ENCODE measurements at places on chromosomes 2 and 18.

DNA sequence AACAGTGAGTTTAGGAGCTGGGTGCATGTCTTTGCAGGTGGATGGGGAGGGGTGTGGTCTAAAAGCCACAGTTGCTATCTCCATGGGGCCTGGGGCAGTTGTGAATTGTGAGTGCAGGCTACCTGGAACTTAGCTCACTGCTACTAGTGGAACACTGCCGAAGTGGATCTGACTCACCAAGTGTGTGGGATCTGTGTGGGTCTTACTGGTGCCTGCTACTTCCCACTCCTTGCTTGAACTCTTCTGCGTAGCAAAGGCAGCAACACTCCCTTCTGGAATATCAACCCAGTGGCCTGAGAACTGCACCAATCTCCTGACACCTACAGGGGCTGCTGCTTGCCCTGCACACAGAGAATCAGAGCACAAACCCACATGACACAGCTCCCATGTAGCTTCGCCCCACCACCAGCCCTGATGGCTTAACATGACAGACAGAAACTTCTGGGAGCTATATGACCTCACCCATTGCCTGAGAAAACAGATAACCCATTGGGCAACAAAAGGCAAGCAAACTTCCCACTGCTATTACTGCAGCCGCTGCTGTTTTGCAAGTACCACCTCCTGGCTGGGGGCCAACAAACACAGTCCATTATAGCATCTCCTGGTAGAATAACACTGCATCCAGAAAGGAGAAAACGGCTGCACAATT, 455.1 kb upstream of the DDX18 start:
- DNase-seq = no peak

- no peak for DNase-seq
These were observed 44.6 kb downstream of the CD8B2 start for GRCh38 chr2:106531676-106532214.

DNA sequence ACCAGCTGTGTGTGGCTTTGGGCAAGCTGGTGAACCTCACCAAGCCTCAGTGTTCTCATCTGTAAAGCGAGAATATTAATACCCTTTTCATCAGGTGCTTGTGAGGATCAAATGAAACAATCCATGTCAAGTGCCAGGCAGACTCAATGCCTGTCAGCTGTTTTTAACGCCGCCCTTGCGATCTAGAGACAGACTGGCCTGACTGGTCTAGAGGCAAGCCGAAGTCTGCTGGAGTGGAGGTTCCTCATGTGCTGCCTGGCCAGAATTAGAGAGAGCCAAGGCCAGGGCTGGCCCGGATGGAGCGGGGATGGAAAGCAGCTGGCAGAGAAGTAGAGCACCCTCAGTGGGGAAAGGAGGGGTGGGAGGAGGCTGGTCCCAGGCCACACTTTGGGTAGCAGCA, 74.5 kb upstream of the B3GNT7 start:
- no peak for DNase-seq

DNA sequence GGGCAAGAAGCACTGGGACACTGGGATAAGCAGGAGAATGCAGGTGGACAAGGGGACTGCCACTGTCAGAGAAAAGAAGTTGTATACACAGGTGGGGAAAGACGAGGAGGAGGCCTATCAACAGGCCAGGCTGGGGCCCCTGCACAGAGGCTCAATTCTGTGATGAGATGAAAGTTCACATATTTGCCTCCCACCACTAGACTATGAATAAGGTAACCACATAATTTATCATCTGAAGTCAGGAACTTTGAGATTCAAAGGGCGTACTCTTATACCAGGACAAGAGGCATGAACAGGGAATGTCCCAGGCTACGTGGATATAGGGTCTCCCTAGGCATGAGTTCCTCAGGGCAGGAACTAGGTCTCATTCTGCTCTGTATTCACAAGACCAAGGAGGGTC, 34.2 kb downstream of the RNU4ATAC start:
- no peak for DNase-seq

GRCh38 chr18:54780285-54780861, 47.9 kb upstream of the RAB27B start:
- DNase-seq = no peak

DNA sequence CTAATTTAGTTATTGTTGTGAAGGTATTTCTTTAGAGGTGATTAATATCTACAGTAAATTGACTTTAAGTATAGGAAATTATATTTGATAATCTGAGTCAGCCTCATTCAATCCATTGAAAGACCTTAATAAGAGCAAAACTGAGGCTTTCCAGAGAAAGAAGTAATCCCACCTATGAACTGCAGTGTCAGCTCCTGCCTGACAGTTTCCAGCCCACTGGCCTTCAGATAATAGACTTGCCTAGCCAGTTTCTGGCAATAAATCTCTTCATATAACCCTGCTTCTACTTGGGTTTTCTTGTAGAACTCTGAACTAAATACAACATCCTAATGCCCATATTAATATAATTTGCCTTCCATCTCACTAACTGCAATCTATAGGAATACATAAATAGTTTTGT, 437.9 kb upstream of the UBE2E3 start:
- DNase-seq = no peak

DNA sequence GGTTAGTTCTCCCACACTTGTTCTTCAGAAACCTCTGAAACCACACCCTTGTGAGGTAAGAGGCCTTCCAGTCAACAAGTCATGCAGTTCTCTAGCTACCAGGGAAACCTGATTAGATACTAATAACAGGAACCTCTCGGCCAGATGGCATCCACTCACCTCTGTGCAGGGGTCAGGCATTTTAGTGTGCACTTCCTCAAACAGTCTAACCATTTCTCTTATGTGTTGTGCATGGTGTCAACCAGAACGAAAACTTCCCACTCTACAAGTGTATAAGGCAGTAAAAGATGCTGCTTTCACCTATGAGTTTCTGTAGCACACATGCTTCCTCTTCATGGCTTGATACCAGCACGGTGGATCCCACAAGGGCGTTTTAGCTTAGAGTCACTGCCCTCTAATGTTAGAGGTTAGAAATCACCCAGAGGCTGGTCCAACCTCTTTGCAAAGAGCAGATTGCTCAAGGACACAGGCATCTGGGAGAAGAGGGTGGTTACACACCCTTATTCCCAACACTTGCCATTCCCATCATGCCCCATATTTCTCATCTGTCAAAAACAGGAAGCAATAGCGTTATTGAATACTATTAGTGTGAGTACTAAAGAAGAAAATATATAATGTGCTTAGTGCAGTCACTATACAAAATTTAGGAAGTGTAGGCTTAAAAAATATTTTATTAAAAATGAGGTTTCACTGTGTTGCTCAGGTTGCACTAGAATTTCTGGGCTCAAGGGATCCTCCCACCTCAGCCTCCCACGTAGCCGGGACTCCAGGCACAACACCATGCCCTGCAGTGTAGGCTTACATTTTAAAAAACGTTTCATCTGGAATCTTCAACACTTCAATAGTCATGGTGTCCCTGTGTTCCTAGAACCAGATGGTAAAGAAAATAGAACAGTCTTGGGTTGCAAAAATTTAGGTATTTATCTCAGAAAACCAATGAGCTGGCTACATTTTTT, 34.5 kb upstream of the RAB31 start:
- peak; percentile 30 for DNase-seq

- no peak for DNase-seq
These were observed 179.7 kb downstream of the ACKR3 start for GRCh38 chr2:236749346-236749745.

Data from stimulated activated CD4-positive, alpha-beta T cell treated with anti-CD3 and anti-CD28 coated beads, Interleukin-15, amount 100 ng/mL, for 24 hours (primary cell).